ENCODE measurements at places on chromosomes 5 and 9. TPM values are rescaled to one million over a fixed set of nuclear protein-coding genes. Genes with fewer than 3 reads are reported as not detected.

IL31RA gene
- total RNA-seq, result not detected

HAVCR2 gene
- 4.5 TPM for total RNA-seq

EEIG1 gene
- total RNA-seq, result 6.6 TPM

ELAVL2 gene
- total RNA-seq, result 238 TPM

All from cerebellum (tissue), 4 donors.